ENCODE measurements at places on chromosomes 5 and 9. TPM values are rescaled to one million over a fixed set of nuclear protein-coding genes. Genes with fewer than 3 reads are reported as not detected.

Gene SLC36A2
- not detected for total RNA-seq

Gene SYNPO
- not detected for total RNA-seq

- H3K4me1 ChIP-seq, result no peaks in the 10 kb centered on the region
- H3K27ac ChIP-seq, result no peak overlapping the region
- no peaks in the 10 kb centered on the region for H3K36me3 ChIP-seq
- H3K4me3 ChIP-seq, result no peak overlapping the region
- H3K27me3 ChIP-seq, result peaks cover 5% of the 10 kb centered on the region
These were observed 300.0 kb downstream of the PIK3R1 start for GRCh38 chr5:68515514-68515913.

- peaks cover 53% of the 10 kb centered on the region for H3K27me3 ChIP-seq
- no peak overlapping the region for H3K4me3 ChIP-seq
- peaks cover 2% of the 10 kb centered on the region for H3K36me3 ChIP-seq
- DNase-seq, result no peak
- H3K4me1 ChIP-seq, result no peaks in the 10 kb centered on the region
These were observed 72.7 kb downstream of the MTRR start for GRCh38 chr5:7941692-7942091.

DNA sequence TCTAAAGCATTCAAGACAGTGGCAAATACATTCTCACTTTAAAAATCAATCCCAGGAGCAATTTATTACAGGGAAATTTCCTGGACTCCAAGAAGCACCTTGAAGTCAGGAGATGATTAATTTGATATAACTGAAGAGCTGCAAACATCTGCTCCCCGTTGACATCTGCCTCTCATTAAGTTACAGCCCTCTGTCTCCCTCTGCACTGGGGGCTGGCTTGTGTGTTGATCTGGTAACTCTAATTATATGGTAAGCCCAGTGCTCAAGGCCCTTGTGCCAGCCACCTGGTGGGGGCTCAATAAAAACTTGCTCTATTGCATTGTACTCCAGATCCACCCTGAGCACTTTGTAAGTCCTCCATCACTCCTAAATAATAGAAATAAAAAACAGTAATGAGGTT is 131.1 kb upstream of the ZNF462 start:
- H3K4me3 ChIP-seq, result no peak overlapping the region
- DNase-seq, result no peak
- H3K36me3 ChIP-seq, result no peaks in the 10 kb centered on the region
- no peaks in the 10 kb centered on the region for H3K4me1 ChIP-seq
- H3K27me3 ChIP-seq, result no peaks in the 10 kb centered on the region

DNA sequence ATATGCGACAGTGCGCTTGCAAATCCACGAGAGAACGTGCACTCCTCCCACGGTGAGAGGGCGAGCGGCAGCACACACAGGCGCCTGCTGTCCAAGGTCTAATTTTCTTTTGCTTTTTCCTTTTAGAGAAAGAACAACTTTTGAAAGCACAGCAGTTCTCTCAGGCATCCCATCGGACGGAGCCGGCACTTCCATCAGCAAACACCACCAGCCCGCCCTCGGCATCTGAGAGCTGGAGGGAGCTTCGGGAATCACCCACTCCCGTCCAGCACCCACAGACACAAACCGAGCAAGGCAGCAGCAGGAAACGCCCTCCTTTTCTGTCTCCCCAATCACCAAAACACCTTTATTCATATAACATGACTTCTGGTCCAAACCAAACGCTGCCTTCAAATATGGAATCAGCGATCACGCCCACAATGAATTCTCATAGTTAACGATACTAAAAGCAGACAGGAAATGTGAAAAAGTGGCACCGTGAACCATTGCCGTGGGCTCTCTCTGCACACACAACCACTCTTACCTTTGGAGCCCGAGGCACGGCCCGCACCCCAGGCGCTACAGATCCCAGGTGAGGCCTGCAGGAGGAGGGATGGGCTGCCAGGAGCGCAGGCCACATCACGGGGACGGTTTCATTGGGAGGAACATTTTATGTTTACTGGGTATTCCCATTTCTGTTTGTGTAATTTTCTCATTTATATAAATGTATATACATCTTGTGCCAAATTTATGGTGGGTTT is 14.2 kb downstream of the LPCAT1 start:
- peak; percentile 1 for DNase-seq
- peaks cover 24% of the 10 kb centered on the region for H3K4me1 ChIP-seq
- no peaks in the 10 kb centered on the region for H3K36me3 ChIP-seq
- H3K27ac ChIP-seq, result no peak overlapping the region
- no peak overlapping the region for H3K4me3 ChIP-seq

GRCh38 chr5:16437977-16438376 is 27.6 kb downstream of the ZNF622 start:
- no peak for DNase-seq
- no peak overlapping the region for H3K27ac ChIP-seq
- H3K27me3 ChIP-seq, result peaks cover 10% of the 10 kb centered on the region
- H3K4me1 ChIP-seq, result peaks cover 4% of the 10 kb centered on the region

- DNase-seq, result no peak
- no peak overlapping the region for H3K27ac ChIP-seq
- H3K4me3 ChIP-seq, result no peak overlapping the region
- H3K27me3 ChIP-seq, result peaks cover 25% of the 10 kb centered on the region
- H3K4me1 ChIP-seq, result peaks cover 7% of the 10 kb centered on the region
These were observed 53.1 kb downstream of the NXNL2 start for GRCh38 chr9:88587885-88588649.

- no peaks in the 10 kb centered on the region for H3K4me1 ChIP-seq
- no peak overlapping the region for H3K27ac ChIP-seq
- no peak overlapping the region for H3K4me3 ChIP-seq
These were observed 51.5 kb upstream of the HSPB3 start for GRCh38 chr5:54403885-54404416.

GRCh38 chr9:93059011-93059714 is 662 bp downstream of the SUSD3 start:
- peaks cover 49% of the 10 kb centered on the region for H3K4me1 ChIP-seq
- peak overlapping the region; percentile 92 for H3K4me3 ChIP-seq
- H3K27me3 ChIP-seq, result no peaks in the 10 kb centered on the region
- H3K36me3 ChIP-seq, result no peaks in the 10 kb centered on the region
- peak overlapping the region; percentile 100 for H3K27ac ChIP-seq
- peak; percentile 30 for DNase-seq

- peaks cover 33% of the 10 kb centered on the region for H3K27me3 ChIP-seq
- H3K4me1 ChIP-seq, result peaks cover 2% of the 10 kb centered on the region
- no peak for DNase-seq
- no peak overlapping the region for H3K27ac ChIP-seq
These were observed 114.9 kb upstream of the NFIB start for GRCh38 chr9:14428781-14429230.

DNA sequence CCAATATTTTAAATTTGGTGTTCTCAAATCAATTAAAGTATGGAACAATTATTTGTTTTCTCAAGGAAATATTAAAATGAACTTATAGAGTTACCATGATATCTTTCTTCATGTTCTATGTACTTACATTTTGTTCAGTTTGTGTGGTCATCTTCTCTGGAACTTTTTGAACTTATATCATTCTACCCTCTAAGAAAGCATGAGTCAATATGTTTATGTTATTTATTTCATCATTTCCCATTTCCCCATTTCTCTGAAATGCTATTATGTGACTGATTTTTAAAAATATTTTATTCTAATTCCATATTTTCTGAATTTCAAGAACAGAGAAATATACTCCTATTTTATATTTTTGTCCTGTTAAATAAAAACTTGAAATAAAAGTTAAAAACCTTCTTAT is 123.5 kb upstream of the ACOT12 start:
- no peak for DNase-seq
- no peaks in the 10 kb centered on the region for H3K4me1 ChIP-seq
- no peaks in the 10 kb centered on the region for H3K27me3 ChIP-seq
- no peak overlapping the region for H3K27ac ChIP-seq
- H3K36me3 ChIP-seq, result no peaks in the 10 kb centered on the region
- H3K4me3 ChIP-seq, result no peak overlapping the region

- no peaks in the 10 kb centered on the region for H3K36me3 ChIP-seq
- no peak for DNase-seq
- no peak overlapping the region for H3K27ac ChIP-seq
- no peak overlapping the region for H3K4me3 ChIP-seq
- no peaks in the 10 kb centered on the region for H3K4me1 ChIP-seq
These were observed 30.5 kb downstream of the TLR4 start for GRCh38 chr9:117734523-117735314.

DNA sequence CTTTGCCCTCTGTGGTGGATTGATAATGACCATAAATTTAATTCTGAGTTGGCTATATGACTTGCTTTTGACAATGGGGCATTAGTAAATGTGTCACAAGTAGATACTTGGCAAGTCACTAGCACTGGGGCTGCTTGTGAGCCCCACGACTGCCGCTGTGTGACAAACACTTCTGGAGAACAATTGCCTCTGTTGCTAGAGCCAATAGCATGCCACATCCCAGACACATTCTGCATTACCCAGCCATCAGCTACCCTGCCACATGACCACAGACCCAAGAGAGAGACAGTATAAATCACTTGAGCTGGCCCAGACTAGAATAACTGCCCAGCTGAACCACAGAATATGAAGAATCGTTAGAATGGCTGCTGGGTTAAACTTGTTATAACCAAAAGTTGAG is 753.2 kb upstream of the DMAC1 start:
- H3K27me3 ChIP-seq, result no peaks in the 10 kb centered on the region
- no peaks in the 10 kb centered on the region for H3K4me1 ChIP-seq
- no peaks in the 10 kb centered on the region for H3K36me3 ChIP-seq
- no peak overlapping the region for H3K27ac ChIP-seq
- no peak for DNase-seq

DNA sequence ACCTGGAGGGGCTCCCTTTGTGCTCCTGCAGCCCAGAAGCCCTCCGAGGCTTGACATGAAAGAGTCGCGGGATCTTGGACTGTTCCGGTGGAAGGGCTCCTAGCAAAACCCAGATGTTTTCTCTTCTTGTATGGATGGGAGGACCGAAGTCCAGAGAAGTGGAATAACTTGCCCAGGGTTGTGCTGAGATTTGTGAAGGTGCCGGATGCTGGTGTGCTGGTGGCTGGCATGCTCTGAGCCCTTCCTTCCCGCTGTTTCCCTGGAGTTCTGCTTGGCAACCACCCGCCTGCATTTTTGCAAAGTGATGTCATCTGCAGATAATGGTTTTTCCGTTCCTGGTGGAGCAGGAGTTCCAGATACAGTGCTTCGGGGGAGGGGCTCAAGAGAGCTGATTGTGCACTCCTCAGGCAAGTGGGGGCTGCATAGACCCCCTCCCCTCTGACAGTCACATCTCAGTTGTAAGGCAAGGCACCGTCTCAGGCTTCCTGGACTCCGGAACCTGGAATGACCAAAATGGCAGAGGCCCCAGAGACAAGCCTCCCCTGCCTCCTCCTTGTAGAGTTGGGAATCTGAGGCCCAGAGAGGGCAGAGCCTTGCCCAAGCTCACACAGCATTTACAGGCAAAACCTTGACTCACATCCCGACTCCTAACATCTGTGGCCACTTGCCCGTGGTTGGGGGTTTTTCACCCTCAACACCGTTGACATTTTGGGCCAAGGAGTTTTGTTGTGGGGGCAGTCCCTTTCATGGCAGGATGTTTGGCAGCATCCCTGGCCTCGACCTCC is 157.0 kb downstream of the RGS3 start:
- no peak overlapping the region for H3K4me3 ChIP-seq
- peaks cover 23% of the 10 kb centered on the region for H3K27me3 ChIP-seq
- no peak for DNase-seq
- no peaks in the 10 kb centered on the region for H3K36me3 ChIP-seq
- H3K27ac ChIP-seq, result no peak overlapping the region

DNA sequence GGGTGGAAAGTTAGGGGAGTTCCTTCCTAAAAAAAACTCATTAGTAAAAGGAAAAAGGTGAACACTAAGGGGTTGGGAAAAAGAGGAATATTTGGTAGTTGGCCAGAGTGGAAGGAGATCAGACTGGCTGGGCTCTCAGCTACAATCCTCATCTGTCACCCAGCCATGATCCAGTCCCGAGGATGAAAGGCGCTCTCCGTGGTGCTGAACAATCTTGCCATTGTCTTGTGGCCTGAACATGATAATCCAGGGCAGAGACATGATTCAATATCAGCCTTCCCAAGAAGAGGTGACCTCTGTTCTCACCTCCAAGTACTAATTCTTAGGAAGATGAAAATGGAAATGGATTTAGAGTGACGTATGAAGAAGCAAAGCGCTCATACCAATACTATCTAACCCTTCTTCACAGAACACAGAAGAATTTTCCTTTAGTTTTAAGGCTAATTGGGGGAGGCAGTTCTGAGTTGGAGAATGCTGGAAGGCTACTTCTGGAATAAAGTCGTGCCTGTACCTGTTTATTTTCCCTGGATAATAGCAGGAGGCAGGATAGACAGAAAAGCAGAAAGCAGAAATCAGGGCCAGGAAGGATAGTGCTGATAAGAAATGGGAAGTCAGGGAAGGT is 36.6 kb upstream of the MYORG start:
- no peaks in the 10 kb centered on the region for H3K27me3 ChIP-seq
- DNase-seq, result no peak
- no peaks in the 10 kb centered on the region for H3K36me3 ChIP-seq
- H3K4me3 ChIP-seq, result no peak overlapping the region
- H3K27ac ChIP-seq, result no peak overlapping the region

DNA sequence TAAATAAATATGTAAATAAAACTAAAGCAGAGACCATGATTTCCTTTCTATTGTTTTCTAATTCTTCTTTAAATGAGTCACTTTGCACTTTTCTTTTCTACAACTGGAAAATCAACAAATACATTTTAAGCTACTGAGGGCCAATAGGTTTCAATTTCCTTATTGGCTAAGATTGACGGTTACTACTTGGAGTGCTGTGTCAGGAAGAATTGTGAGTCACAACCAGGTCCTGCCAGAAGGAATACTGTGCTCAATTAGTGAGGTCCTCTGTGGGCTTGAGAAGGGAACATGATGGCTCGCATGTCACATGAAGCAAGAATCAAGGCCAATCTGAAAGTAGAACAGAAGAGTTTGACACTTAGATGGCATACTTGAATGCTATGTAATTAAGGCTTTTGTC is 110.8 kb downstream of the HMHB1 start:
- DNase-seq, result no peak
- H3K4me1 ChIP-seq, result peaks cover 2% of the 10 kb centered on the region
- peaks cover 2% of the 10 kb centered on the region for H3K36me3 ChIP-seq
